ENCODE measurements at places on chromosomes 1 and 21.

GRCh38 chr1:64516803-64517568 is 47.1 kb downstream of the CACHD1 start:
- DNase-seq = no peak

- no peak for DNase-seq
Observed at GRCh38 chr21:30340714-30341573, 3.5 kb upstream of the KRTAP27-1 start.

DNA sequence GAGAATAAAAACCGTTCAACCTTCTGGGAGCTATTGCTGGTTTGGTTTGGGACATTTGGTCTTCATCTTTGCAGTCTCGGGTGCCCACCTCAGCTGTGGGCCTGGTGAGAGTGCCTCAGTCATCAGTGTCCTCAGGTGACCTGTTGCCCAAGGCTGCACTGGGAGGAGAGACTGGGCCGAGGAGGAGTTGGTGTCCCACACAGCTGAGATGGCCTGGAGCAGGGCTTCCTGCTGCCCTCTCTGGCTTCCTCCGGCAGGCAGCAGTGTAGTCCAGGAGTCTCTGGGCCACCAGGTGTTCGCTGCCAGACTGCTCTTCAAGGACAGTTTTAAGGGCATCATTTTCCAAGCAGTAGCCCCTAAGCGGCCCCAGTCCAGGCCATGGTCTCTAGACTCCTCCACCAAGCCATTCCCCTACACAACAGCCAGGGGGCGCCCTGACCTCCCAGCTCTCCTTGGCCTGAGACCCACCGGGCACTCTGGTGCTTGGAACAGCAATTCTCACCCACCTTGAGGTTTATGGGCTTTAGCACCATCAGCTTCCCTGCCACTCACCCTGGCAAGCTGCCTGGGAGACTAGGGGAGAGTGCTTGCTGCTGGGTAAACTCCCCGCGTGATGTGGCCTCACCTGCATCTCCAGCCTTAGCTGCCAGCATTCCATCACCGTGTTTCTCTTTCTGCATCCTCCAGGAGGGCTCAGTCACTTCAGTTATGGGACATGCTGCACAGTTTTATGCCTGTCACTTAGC is 9.1 kb upstream of the SYTL1 start:
- DNase-seq = no peak

GRCh38 chr1:220198186-220199005 is 73.9 kb downstream of the RAB3GAP2 start:
- no peak for DNase-seq

DNA sequence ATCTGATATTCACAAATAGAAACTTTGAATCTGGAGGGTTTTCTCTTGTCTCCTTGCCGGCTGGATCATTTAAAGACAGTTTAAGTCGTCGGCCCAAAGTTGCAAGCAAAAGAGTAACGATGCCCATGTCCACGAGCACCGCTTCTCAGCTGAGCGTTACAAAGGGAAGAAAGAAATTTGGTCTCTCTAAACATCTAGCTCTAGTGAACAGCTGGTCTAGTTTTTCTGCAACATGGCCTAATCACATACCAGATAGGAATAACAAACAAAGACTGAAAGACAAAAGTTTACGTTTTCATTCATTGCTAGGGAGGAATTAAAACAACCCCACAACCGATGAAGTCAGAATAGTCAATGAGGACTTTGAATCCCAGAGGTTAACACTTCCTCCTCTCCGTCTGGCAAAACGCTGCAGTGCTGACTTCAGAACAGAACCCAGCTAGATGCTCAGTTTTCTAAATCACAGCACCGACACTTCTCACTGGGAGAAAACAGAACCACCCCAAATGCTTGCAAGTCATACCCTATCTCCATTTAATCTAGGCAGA is 69.4 kb downstream of the NTPCR start:
- no peak for DNase-seq

GRCh38 chr21:34537838-34538237 is 25.8 kb upstream of the KCNE1 start:
- no peak for DNase-seq

DNA sequence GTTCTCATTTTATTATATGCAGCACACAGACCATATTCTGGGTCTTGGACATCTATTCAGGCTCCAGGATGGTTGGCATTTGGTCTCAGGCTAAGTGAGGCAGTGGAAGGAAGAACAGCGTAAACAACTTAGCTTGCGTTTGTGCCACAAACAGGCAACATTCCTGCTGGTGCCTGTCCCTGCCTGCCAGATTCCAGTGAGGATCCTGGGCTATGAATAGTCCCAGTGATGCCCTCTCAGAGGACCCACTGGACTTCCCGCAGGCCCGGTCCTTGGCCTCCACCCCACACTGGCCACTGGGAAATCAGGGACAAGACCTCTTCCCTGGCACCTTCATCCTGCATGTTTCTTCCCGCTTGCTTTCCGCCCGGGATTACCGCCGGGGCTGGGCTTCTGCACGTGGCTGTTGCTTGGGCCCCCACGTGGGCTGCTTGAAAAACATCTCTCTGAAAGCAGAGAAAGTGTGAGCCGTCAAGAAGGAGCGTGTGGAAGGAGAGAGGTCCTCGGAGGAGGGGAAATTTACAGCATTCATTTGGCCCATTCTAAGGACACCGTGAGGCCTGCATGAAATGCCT is 145.1 kb upstream of the WNT4 start:
- DNase-seq = no peak

GRCh38 chr1:177490036-177490639 is 319.4 kb downstream of the BRINP2 start:
- no peak for DNase-seq

GRCh38 chr21:43826623-43826974 is 37.2 kb downstream of the RRP1 start:
- DNase-seq = no peak

DNA sequence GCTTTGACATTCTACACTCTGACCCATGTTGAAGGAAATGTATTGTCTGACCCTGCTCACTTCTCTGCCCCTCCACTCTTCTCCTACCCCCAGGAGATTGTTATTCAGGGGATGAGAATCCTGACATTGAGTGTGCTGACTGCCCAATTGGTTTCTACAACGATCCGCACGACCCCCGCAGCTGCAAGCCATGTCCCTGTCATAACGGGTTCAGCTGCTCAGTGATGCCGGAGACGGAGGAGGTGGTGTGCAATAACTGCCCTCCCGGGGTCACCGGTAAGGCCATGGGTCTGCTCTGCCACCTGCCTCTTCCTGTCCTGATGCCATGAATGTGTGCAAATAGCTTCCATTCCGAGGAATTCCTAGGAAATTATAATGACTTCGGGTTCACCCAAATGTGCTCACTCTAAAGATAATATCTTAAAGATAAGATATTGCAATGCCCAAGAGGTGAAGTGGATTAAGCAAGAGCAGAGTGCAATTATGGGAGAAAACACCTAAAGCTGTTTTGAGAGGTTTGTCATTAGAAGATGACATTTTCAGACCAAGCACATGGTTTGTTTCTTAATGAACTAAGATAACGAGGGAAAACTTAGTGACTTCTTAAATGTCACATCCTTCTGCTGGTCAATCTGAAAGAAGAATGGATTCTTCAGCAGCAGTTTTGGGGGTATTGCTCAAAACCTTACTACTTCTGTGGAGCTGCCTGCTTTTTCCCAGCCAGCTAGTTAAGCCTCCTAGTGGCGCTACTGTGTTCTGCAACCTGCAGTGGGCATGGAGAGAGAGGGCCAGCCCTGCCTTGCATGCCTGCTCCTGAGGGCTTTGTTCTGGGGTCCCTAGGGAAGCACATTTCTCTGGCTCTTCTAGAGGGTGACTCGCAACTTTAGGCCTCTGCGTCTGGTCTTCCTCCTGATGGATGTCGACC is 41.6 kb downstream of the LAMC2 start:
- no peak for DNase-seq

DNA sequence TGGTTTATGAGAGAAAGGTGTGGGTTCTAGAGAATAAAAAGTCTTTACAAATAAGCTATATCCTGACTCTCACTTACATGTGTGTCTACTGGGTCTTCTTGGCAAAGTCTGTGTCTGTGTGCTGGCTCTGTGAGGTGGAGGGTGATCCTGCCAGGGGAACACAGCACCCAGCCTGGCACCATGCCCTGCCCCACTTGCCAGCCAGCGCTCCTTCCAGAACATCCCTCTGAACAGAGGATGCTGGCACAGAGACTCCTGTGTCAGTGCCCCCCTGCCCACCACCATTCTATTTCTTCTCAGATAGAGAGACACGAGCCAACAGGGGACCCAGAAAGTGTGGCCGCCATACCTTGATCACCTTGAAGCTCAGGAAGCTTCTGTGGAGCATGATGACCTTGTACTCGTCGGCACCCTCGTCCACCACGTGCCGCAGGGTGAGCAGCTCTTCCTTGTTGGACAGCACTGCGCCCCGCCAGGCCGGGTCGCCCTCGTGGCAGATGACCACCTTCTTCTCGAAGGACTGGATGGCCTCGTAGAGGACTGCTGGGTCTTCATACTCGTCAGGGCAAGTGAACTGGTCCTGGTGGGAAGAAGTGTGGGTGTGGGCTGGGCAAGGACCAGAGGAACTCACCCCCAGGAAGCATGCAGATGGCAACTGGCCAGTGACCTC is 49.7 kb downstream of the NTPCR start:
- DNase-seq = no peak

- DNase-seq = no peak
Observed at GRCh38 chr1:150273311-150273710, 721 bp downstream of the C1orf54 start.

GRCh38 chr1:173857363-173857917 is 10.3 kb downstream of the GAS5 start:
- DNase-seq = no peak

- DNase-seq = no peak
Observed at GRCh38 chr1:150829751-150830150, 21.7 kb upstream of the CTSK start.

DNA sequence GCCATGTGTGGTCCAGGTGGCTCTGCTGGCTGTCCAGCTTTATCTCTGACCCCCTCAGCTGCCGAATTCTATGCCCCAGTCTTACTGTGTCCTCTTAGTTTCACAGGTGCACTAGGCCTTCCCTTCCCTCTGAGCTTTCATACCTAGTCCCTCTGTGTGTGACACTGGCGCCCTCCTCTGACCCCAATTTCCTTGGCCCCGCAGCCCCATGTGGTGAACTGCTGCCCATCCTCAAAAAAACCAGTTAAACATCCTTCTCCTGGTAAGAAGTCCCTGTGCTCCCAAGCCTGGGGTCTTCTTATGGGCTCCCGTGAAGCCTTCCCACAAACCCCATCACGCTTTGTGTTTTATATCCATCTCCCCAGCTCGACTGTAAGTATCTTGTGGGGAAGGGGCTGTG is 93.9 kb upstream of the TSPAN2 start:
- no peak for DNase-seq

DNA sequence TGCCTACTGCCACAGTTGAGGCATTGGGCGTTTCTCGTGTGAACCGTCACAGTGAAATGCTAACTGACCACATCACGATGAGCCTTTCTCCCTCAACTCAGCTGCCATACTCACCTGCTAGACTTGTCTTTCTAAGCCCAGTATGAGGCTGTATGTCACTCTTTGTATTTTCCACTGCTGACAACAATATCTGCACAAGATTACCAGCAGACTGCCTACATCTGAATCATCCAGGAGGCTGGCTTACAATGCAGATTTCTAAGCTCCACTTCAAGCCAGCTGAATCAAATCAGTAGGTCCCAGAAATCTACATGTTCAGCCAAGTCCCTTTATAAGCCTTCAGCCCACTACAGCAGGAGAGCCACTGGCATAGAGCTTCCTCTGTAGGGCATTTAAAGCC is 355.0 kb upstream of the DUSP10 start:
- DNase-seq = no peak

- DNase-seq = peak; percentile 84
Observed at GRCh38 chr1:52002038-52002917, 11.8 kb upstream of the RAB3B start.

GRCh38 chr1:44237721-44238457 is 24.6 kb downstream of the DMAP1 start:
- DNase-seq = peak; percentile 82

- DNase-seq = no peak
Observed at GRCh38 chr1:16521288-16521583, 7.2 kb upstream of the RNU1-1 start.

GRCh38 chr1:29691499-29691898 is 455.2 kb downstream of the PTPRU start:
- no peak for DNase-seq

DNA sequence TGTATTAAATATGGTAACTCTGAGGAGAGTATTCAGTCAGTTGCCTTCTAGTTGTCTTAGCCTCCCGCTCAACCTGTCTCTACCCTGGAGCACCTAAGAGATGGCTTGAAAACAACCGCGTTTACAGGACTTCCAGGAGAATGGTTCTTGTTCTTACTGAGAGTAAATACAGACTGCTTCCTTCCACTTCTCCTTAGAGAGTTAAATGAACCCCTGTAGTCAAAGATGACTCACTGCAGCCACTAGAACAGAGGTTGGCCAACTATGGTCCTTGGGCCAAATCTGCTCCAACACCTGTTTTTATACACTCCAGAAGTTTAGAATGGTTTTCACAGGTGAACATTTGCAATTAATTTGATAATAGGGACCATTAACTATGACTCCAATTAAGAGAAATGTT is 60.1 kb upstream of the ASB17 start:
- no peak for DNase-seq

Measured in GM04504 (cell line).